ENCODE measurements at places on chromosomes 12 and 14.
A peak's percentile ranks its signal among the peaks of the same experiment; 100 is the strongest.

DNA sequence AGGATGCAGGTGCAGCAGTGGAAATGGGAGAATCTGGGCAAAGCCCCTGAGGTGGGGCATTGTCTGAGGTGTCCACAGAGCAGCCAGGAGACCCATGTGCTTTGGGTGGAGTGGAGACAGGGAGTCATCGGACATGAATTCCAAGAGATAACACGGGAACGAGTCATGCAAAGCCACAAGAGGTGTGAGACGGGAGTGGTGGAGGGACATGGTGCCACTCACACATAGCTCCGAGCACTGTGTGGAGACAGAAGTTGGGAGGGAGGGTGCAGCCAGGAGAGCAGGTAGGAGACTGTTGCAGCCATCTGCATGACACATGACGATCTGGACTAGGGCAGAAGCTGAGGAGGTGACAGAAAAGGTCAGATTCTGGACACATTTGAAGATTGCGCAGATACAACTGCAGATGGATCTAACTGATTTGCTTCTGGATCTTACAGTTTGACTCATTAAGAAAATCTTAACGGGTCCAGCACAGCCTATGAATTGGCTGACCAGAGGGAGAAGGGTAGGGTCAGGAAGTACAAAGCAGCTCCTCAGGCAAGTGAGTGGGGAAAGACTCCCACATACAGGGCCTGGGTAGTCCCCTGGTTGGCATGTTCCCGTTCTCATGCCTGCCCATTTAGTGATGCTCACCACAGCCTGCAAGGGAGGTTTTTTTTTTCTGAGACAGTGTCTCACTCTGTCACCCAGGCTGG, 379.8 kb downstream of the FUT8 start:
- DNase-seq = no peak

GRCh38 chr14:61388173-61388975, 67.0 kb downstream of the PRKCH start:
- DNase-seq = no peak

GRCh38 chr12:25276199-25276937, 25.6 kb upstream of the KRAS start:
- no peak for DNase-seq

DNA sequence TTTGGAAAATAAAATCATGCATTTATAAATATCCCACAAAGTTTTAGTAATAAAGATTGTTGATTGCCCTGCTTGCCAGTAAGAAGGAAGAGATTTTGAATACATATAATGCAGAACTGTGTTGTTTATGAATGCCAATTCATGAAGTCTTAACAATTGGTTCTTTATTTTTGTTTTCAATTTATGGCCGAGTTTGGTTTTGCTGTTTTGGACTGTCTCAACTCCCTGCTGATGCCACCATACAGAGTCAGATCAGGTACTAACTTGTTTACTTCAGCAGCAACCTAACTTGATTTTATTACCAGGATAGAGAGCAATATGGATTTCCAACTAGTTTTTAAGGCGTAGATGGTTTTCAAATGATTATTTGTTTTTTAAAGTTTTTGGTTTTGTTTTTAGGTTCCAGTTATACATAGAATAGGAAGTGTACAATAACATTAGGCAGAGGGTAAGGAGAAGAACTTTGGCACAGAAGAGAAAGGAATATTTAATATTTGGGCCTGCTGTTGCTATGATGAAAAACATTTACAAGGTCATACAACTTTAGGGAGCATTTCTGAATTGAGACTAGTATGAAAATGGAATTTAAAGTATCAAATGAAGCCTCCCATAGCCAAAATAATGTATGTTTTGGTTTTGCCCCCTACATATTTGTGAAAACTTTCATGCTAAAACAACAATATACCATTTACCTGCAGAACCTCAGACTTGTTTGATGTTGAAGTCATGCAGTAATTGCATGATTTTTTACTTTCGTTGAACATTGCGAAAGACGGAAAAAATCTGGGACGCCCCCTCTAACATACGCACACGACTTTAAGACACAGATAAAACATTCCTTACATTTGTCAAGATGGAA, 904 bp upstream of the FAM177A1 start:
- DNase-seq = peak; percentile 30

DNA sequence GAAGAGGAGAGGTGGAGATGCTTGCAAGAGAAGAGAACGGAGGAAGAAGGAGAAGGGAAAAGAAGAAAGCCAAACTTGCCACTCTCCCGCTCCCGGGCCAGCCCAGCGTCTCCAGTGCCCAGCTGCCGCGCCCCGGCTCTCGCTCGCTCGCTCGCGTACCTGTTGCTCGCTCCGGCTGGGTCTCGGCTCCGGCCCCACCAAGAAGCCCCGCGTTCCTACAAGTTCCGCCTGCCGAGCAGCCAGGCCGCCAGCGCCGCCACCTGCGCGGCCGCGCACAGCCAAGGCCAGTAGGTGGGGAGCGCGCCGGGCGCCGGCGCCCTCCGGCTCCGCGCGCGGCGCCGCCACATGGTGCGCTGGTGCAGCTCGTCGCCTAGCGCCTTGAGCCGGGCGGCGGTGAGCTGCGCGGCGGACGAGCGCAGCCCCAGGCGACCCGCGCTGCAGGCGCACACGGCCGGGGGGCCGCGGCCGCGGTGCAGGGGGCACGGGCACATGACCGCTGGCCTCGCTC, 370 bp downstream of the HRK start:
- no peak for DNase-seq

GRCh38 chr12:90826036-90826435, 128.9 kb downstream of the CCER1 start:
- no peak for DNase-seq

DNA sequence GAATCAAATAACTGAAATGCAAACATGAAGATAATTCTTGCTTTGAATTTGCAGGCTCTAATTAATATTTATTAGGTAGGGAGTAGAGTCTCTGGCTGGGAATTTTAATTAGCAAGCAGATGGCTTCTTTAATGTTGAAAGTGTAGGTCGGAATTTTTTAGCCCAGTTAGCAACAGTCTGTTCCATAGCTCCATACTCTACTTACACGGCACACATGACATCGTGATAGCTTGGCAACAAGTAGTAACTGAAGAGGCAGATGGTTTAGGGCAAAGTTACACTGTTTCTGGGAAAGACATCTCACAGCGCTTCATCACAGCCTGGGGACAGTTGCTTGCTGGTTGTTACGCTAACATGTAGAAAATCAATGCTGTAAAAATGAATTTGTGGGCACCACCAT, 710.7 kb downstream of the GALC start:
- no peak for DNase-seq

GRCh38 chr14:75280291-75280830, 1.7 kb downstream of the FOS start:
- no peak for DNase-seq

GRCh38 chr12:112149596-112149995, 24.2 kb downstream of the TRAFD1 start:
- no peak for DNase-seq

GRCh38 chr12:122473543-122474323, 27.0 kb downstream of the ZCCHC8 start:
- DNase-seq = no peak

DNA sequence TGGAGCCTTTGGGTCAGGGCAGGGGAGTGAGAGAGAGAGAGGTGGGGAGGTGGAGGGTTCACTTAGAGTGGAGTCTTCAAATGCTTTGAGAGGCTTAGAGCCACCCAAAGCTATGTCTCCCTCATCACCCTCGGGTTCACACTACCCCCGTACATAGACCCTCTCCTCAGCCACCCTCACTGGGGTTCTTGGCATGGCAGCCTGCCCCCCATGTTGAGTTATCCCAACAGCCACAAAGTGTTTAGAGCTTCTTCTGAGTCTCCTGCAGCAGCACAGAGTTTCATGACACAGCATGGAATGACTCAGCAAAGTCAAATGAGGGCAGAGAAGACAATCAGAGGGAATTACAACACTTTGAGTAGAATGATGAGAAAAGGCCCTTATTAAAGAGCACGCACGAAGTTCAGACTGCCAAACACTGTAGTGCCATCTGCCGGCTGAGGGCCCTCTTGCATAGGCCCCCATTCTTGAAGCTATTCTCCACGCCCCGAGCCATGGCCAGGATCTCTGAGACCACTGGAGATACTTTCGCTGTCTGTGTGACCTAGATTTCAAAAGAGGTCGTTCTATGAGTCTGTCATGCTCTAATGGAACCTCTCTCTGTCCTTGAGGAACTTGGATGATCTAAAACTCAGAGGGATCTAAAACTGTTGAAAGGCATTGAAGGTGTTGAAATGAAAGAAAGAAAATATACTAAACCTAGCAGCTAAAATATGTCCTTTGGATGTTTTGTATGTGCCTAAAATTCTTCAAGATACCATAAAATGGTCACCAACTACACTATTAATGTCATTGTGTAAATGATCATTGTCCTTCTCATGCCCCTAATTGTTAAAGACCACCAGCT, 221.9 kb downstream of the PELI2 start:
- DNase-seq = peak; percentile 94

GRCh38 chr12:65565601-65566560, 258.4 kb upstream of the HMGA2 start:
- no peak for DNase-seq

DNA sequence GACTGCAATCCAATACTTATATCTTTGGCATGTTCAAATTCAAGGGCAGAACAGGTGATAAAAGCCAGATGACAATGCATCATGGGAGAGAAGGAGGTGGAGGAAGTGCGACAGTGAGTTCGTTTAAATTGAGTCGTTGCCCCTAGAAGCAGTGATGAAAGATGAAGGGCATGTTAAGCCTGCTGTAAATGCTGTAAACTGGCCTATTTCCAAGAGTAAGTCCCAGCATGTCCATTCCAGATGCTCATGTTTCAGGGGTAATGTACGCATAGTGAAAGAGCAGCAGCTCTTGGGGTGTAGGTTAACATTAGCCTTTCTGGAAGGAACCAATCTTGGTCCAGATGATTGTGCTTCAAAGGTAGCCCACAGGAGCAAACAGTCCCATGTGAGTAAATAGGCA, 97.1 kb downstream of the C2CD5 start:
- DNase-seq = no peak

All from AML-193 (cell line).